ENCODE measurements at places on chromosomes 1 and 21.

GRCh38 chr1:57046462-57046861 lies 80.6 kb upstream of the C8B start:
- no peak for DNase-seq

- DNase-seq, result peak; percentile 53
Observed at GRCh38 chr1:207672522-207673130, 27.7 kb downstream of the CR1L start.

DNA sequence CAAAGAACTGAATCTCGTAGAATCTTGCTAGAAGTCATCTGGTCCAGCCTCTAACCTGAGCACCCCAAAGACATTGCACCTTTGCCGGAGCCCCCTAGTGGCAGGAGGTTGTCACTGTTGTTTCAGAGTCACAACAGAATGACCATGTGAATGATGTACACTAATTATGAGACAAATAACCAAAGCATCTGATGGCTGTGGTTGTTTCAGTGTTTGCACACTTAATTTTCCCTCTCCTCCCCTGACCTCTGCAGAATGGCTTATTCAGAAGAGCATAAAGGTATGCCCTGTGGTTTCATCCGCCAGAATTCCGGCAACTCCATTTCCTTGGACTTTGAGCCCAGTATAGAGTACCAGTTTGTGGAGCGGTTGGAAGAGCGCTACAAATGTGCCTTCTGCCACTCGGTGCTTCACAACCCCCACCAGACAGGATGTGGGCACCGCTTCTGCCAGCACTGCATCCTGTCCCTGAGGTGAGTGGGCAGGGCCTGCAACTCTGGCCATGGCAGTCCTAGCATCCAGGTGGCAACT lies 26.4 kb downstream of the TRAF5 start:
- DNase-seq, result peak; percentile 70

DNA sequence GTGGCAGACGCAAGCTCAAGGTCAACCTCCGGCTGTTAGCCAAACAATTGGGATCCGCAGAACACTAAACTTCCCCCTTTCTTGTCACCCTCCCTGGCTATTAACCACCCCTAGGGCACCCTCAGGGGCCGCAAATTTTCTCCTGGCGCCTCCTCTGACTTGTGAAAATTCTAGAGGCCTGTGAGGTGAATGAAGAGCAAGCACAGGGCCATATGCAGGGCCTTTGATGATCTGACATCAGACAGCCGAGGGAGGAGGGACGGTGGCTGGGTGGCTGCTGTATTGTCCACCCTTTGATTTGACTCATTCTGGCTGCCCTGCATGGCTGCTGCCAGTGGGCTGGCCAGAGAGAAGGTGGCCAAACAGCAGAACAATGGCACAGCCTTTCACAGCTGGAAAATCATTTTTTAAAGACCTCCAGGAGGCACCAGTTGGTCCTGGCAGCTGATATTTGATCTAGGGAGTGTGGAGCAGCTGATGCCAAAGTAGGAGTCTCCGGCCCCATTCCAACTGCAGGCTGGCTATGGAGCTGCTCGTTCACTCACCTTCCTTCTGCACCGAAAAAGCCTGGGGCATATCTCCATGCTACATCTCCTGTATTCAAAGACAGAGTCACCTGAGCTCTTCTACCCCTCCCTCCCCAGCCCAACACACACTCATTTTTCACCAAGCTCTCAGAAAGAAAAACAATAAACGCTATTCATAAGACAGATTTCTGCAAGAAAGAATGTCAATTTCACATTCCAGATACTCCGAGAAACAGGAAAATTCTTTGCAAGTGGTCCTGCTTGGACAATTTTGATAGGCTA lies 44.9 kb upstream of the BARHL2 start:
- no peak for DNase-seq

GRCh38 chr1:13888351-13888986 lies 188.5 kb downstream of the PRDM2 start:
- DNase-seq, result no peak

- no peak for DNase-seq
Observed at GRCh38 chr1:46599059-46599970, 4.8 kb downstream of the MKNK1 start.

DNA sequence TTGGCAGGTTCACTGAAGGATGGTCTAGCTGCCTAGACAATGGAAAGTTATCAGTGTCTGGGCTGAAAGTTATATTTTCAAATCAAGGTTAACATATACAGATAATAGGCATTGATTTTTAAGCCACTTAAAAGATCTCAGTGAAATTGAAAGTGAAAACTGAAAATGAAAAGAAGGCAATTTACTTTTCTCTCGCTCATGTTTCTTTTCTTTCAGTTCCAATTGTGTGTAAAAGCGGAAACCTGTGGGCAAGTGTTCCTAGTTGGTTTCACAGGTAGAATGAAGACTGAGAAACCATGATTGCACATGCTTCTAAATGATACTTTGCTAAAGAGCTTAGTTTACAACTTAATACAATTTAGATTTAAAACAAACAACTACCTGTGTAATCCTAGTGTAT lies 383.7 kb downstream of the ZP4 start:
- no peak for DNase-seq

DNA sequence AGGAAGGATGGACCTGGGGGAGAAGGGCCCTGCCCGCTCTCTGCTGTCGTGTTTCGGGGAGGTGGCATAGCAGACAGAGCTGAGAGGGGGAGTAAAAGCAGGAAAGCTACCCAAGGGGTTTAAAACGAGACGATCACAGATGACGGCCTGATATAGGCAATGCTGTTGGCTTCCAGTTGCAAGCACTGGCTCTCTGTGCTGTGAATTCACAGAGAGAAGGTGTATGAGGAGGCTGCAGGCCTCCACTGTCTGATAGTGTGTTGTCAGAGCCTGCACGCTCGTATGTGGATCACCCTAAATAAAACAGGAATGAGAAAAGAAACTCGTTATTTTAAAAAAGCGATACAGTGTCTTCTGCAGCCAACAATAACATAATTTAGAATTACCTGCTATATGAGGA lies 57.4 kb downstream of the LGR6 start:
- DNase-seq, result no peak

- no peak for DNase-seq
Observed at GRCh38 chr1:218463194-218464156, 118.3 kb downstream of the TGFB2 start.

DNA sequence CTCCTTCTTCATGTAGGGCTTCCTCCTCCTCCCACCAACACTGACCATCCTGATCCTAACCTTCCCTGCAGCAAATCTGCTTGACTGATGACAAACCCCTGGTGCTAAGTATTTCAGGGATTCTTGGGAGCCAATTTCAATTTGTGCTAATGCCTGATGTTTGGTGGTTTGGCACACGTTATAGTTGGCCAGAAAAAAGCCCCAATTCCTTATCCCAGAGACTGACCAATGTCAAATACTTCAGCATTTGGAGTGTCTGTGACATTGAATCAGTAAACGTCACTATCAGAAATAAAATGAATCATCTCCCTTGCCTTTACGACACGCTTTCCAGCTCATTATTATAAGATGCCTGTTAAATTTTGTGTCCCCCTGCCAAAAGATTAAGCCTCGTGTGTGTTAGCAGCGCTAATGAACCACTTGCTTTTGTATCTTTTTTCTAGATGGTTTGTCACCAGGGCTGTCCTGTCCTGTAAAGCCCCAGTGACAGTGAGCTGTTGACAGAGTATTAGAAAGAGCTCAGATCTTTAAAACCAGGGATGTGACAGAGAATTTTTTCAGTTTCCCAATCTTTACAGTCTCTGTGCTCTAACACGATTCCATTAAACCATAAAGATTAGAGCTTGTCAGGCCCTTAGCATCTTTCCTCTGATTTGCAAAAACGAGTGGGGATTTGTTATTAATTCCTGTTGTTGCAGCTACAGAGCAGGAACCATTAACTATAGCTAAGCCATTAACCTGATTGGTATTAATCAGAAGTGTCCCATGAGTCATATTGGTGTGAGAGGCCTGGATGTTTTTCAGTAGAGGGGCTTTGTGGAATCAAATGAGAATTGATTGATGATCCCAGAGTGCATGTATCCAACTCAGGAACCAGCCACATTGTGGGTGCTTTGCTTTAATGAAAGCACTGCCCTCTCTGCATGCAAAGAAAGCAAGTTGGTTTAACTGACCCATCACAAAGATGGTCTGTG lies 665.1 kb upstream of the PLXNA2 start:
- DNase-seq, result no peak

- no peak for DNase-seq
Observed at GRCh38 chr21:33126569-33126968, 56.6 kb downstream of the OLIG1 start.

DNA sequence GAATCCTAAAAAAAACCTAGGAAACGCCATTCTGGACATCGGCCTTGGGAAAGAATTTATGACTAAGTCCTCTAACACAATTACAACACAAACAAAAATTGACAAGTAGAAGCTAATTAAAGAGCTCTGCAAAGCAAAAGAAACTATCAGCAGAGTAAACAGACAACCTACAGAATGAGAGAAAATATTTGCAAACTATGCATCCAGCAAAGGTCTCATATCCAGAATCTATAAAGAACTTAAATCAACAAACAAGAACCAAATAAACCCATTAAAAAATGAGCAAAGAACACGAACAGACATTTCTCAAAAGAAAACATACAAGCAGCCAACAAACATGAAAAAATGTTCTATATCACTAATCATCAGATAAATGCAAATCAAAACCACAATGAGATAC lies 58.6 kb downstream of the PTGFR start:
- DNase-seq, result no peak

DNA sequence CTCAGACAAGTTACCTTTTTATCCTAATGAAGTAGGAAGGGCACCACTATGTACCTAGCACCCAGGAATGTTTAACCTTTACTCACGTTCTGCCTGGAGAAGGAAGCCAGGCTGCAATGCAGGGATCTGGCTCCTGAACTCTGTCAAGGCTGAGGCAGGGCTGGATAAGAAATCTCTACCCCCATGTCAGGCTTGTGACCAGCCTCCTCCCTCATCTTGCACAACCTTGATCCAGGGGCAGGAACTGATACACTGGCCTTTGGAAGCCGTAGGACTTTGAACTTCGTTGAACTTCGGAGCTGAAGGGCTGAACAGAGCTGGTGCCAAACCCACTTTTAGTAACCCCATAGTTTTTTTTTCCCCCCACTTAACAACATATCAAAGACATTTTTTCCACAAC lies 8.0 kb upstream of the AKR1A1 start:
- no peak for DNase-seq

- no peak for DNase-seq
Observed at GRCh38 chr1:36528361-36529349, 45.9 kb upstream of the CSF3R start.

- peak; percentile 72 for DNase-seq
Observed at GRCh38 chr1:117674521-117675400, 68.9 kb downstream of the TENT5C start.

DNA sequence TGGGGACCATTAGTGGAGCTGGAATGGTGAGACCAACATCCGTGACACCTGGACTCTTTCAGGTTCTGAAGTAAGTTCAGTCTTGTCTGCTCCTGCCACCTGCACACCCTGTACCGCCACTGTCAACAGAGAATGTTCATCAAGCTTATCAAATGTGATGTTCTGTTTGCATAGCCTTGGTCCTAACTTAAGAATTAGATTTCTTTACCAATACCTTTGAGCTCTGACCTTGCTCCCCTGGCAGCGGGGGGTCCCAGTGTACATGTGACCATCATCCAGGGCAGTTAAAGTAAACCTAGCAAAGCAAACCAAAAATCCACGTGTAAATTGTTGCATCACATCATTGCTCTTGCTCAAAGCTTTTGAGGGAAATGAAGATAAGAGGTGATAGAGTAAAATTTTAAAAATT lies 14.5 kb downstream of the SLC25A33 start:
- DNase-seq, result no peak

DNA sequence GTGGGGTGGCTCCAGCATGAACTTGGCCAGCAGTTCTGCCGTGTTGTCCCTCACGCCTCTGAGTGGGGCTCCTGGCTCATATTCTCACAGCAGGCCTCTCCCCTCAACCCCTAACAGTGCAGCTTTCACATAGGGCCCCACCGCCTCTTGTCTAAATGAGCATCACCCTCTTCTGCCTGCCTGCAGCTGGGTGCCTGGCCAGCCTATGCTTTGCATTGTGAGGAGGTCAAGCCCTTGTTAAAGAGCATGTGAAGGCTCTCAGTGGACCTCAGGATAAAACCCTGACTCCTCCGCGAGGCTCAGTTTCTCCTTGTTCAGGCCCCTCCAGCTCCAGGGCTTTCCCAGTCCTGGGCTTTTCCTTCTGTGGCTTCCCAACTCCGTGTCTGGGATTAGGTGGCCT lies 34.8 kb downstream of the CRYAA start:
- DNase-seq, result no peak

- no peak for DNase-seq
Observed at GRCh38 chr1:156738916-156739315, 2.0 kb downstream of the MRPL24 start.

DNA sequence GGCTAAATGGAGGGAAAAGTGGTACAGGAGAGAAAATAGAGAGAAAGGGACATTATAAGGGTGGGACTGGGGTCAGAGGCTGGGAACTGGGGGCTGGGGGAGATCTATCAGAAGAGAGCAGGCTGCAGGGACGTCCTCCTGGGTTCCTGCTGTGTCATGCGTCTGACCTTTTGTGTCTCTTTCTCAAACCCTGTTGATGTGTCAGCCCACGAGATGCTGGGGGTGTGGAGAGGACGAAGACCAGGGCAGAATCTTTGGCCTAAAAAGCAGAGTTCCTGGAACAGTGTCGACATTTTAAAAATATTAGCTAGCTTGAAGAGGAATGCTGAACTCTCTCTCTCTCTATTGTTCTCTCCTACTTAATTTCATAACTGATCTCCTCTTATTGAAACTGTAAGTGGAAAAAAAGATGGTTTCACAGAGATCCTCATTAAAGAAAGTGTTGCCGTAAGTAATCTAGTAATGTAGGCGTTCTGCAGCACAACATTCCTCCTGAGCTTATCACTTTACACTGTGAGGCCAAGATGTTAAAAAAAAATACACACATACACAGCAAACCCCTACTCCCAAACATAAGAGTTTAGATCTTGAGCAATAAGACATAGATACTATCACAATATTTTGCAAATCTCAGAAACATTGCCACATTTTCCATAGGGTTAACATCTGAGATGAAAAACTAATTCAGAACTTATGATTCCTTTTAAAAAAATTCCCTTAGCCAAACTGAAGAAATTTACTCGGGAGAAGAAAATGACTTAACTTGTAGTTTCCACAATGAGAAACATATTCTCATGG lies 52.6 kb downstream of the RUNX1 start:
- no peak for DNase-seq

DNA sequence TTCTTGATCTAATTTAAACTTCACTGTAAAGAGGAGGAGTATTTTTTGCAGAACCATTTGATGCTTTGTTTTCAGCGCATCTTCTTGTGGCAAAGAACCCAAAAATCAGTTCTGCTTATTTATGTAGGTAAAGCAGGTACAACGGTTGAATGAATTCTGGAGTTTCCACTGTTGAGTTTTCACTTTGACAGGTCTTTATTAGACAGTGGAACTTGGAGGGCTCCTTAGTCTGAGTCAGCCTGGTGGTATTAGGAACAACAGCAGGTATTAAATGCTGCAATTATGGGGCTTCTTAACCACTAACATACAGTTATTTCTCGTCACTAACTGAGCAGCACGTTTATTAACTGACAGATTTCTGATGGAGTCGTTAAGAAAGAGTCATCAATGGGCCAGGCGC lies 1.2 kb downstream of the LRIG2 start:
- DNase-seq, result peak; percentile 51

Measured in germinal center (tissue), 1 donor.